ENCODE measurements at places on chromosomes 12 and 14.
A peak's percentile ranks its signal among the peaks of the same experiment; 100 is the strongest.

- no peak for DNase-seq
Measured at GRCh38 chr12:47382305-47382704, 302.5 kb upstream of the AMIGO2 start.

DNA sequence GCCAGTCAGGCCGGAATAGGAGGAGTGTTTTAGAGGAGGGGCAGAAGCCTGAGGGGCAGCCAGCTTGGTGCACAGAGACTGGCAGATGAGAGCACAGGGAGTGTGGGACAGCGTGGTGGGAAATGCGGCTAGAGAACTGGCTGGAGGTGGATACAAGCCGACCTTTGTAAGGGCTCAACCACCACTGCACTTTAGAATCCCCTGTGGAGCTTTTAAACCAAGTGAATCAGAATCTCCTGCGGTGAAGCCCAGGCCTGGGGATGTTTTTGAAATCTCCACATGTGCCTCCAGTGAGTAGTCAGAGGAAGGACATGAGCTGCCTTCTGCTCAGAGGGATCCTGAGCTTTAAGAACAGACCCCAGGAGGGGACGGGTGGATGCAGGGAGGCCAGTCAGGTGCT lies 10.9 kb upstream of the PCED1B start:
- no peak for DNase-seq

- no peak for DNase-seq
Measured at GRCh38 chr14:91882369-91882768, 15.0 kb upstream of the TC2N start.

DNA sequence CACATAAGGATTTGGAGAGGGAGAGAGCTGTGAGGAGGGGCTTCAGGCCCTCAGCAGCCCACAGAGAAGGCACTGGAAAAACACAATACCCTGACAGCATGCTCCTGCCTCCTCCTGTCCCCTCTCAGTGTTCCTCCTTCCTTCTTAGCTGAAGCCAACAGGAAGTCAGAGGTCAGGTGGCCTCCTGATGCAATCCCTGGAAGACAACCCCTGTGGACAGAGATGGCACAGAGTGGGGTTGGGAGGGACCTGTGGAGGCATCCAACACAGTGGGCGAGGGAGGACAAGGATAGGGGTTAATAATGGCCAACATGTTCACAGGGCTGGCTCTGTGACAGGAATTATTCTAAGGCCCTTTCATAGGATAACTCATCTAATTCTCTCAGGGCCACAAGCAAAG lies 15.4 kb upstream of the IFI27L2 start:
- DNase-seq = no peak

- DNase-seq = peak; percentile 9
Measured at GRCh38 chr14:97021571-97022168, 224.5 kb downstream of the VRK1 start.

- DNase-seq = no peak
Measured at GRCh38 chr14:75003250-75004027, 718 bp downstream of the EIF2B2 start.
